ENCODE measurements at places on chromosomes 11 and 22.

- peak; percentile 8 for DNase-seq
Observed at GRCh38 chr11:78795621-78796261, 221.1 kb upstream of the NARS2 start.

GRCh38 chr22:18980829-18981228 is 44.7 kb upstream of the PRODH start:
- no peak for DNase-seq

GRCh38 chr11:95149651-95150364 is 60.2 kb downstream of the ENDOD1 start:
- DNase-seq = no peak

DNA sequence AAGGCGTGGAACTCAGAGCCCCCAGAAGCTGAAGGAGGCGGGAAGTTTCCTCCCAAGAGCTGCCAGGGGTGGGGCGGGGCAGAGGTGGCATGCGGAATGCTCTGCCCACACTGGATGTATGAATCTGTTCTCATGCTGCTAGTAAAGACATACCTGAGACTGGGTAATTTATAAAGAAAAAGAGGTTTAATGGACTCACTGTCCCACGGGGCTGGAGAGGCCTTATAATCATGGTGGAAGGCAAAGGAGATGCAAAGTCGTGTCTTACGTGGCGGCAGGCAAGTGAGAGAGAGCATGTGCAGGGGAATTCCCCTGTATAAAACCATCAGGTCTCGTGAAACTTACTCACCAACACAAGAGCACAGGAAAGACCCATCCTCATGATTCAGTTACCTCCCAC is 57.6 kb downstream of the SMIM38 start:
- peak; percentile 65 for DNase-seq

DNA sequence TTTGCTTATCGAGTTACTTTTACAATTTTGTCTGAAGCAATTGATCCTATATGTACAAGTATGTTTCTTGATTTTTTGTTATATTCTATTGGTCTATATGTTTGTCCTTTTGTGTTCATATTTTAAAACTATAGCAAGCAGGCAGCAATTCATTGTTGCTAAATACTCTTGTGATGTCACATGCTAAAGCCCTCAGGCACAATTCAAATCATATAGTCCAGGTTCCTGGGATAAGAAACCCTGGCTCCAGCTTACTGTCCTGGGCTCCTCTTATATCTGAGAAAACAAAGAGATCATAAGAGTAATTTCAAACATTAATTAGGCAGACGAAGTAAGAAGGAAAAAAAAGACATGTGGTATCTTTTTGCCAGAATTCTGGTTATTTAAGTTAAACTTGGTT is 6.6 kb upstream of the CCDC83 start:
- no peak for DNase-seq

GRCh38 chr11:14308897-14309387 is 50.0 kb downstream of the RRAS2 start:
- DNase-seq = no peak

DNA sequence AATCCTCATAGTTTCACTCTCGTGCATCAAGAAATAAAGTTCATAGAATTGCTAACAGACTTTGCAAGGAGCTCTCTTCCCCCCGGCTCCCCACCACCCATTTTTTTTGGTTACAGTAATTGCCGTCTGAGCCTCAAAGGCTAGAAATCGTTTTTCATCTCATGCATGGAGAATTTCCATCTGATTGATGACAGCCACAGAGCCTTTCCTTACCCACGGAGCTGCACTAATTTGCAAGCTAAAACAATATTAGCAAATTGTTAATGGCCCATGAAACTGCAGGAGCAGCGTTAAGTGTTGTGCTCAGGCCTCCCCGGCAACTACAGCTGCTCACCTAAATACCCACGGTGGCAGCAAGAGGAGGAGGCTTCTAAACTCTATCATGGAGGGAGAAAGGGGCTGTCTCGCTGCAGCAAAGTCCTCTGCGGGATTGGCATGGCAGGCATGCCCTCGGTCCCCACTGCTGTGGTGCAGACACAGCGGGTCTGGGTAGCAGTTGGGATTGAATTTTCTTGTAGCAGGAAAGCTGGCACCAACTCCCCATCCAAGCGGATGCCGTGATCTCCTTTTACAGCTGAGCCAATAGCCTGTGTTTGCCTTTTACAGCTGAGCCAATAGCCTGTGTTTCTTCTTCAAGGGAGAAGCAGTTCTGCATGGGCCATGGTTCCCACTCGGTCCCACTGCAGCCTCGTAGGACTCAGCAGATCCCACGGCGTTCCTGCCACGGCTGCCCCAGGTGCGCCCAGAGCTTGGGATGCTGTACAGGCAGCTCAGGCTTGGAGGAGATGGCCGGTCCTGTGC is 412.3 kb downstream of the BRD1 start:
- no peak for DNase-seq

GRCh38 chr11:109808569-109808968 is 284.6 kb upstream of the ZC3H12C start:
- peak; percentile 35 for DNase-seq

DNA sequence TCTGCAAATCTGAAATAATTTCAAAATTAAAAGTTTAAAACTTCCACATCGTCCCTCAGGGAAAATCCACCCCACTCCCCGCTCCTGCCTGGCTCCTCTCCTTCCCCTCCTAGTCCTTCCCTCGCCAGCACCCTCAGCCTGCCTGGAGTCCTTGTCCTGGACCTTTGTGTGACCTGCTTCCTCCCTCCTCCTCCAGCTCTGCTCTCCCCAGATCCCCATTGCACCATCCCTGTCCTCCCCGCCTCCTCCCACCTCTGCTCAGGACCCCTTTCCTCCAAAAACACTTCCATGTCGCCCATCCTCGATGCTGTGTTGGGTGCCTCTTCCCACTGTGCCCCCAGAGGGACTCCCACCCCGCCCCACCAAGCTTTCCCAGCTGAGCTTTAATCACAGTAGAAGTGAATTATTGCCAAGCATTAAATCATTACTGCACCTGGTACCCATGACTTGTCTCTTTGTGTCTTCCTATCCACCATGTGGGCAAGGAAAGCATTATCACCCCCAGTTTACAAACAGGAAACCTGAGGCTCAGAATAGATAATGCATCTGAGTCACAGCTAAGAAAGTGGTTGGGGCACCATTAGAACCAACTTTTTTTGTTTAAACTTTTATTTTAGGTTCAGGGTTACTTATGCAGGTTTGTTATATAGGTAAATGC is 2.4 kb upstream of the ZP1 start:
- DNase-seq = no peak

DNA sequence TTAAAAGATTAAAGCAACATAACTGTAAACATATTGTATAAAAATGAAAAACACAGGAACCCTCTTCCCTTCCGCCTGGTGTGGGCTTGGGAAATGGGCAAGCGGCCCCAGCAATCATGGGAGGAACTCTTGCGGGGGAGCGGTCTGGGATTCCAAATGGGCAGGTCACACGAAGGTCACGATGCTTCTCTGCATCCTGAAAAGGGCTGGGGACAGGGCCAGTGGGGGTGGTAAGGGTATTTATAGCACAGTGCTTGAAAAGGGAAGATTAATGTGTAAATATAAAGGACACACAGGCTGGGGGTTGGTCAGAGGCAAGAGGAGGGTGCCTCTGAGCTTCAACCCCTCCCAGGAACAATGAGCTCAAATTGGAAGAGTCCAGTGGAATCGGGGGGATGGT is 46.9 kb upstream of the OR4B1 start:
- DNase-seq = peak; percentile 29

DNA sequence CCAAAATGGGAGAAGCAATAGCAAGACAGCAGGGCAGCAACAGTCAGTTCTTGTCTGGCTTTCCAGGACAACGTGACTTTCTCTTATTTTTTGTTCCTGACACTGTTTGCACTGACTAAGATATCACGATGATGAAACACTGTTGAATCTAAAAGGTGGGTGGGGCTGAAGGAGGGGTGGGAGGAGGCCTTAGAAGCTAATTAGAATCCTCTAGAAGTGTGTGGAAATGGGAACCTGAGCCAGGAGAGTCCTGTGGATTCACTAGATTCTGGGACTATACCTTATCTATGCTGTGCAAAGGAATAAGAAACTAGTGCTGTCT is 300.3 kb downstream of the ST3GAL4 start:
- DNase-seq = no peak

DNA sequence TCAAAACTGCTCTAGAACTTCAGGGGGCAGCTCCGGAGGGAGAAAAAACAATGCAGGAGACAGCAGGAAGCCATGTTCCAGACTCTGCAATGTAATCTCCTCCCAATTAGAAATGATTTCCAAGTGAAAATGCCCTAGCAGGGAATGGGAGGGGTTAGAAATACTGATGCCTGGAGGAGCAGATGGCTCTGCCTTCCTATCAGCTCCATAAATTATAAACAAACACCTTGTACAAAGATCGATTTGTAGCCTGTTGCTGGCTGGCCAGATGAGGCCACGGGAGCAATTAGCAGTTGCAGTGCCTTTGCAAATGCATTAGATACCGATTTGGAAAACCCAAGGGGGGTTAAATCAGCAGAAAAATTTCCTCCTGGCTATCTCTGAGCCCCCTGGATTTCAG is 46.6 kb upstream of the CHRM4 start:
- DNase-seq = no peak

GRCh38 chr11:74611369-74611861 is 19.0 kb downstream of the POLD3 start:
- peak; percentile 68 for DNase-seq

GRCh38 chr22:38240734-38241252 is 32.0 kb downstream of the TMEM184B start:
- DNase-seq = no peak

GRCh38 chr11:132257871-132258270 is 887.5 kb downstream of the NTM start:
- no peak for DNase-seq

- no peak for DNase-seq
Observed at GRCh38 chr11:47108214-47108613, 68.5 kb downstream of the ARFGAP2 start.

- no peak for DNase-seq
Observed at GRCh38 chr11:113481672-113482071, 6.5 kb upstream of the DRD2 start.
